ENCODE measurements at places on chromosomes 16 and 17.

- no peak for DNase-seq
Measured at GRCh38 chr17:46025060-46025459, 26.0 kb downstream of the STH start.

GRCh38 chr17:50097455-50097854, 2.3 kb downstream of the PDK2 start:
- DNase-seq, result no peak

DNA sequence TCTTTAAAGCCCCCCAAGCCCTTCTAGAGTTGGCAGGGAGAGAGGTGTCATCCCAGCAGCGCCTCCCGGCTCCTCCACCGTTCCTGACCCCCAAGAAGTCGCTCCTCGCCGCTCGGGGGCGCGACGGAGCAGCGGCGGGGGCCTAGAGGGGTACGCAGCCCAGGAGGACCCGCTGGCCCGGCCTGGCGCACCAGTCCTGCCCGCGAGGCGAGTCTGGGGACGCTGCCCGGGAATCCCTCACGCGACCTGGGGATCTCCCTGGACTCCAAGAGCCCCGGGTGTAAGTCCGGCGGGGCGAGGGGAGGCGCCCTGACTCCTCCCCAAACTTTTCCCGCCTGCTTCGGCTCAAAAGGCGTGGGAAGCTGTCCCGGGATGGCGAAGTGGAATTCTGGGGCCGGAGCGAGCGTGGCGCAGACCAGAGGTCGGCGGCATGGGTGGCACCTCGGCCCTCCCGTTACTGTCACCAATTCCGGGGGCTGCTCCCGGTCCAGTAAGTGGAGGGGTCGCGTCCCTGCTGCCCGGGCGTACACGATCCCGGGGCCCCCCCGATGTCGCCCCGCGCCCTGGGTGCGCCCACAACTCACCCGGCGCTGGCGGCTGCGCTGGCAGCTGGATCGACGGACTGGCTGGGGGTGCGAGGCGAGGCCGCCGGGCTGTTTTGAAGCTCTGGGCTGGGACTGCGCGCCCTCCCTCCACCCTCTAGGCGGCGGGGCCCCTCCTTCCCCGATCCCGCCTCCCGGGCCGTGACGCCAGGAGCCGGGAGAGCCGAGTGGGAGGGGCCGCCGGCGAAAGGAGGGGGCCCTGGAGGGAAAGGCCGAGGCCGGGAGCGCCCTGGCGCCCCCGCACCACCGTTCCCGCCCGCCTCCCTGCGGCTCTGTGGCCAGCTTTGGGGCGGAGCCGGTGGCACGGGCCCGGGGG, at the start of gene EMP2:
EMP2 (minus strand) TSS at position 634 of the 918 bp plus-strand sequence. CDS start 32,981 bp downstream, outside the sequence.
- no peak for DNase-seq

GRCh38 chr17:51000835-51001638, 119.6 kb downstream of the SPAG9 start:
- no peak for DNase-seq

DNA sequence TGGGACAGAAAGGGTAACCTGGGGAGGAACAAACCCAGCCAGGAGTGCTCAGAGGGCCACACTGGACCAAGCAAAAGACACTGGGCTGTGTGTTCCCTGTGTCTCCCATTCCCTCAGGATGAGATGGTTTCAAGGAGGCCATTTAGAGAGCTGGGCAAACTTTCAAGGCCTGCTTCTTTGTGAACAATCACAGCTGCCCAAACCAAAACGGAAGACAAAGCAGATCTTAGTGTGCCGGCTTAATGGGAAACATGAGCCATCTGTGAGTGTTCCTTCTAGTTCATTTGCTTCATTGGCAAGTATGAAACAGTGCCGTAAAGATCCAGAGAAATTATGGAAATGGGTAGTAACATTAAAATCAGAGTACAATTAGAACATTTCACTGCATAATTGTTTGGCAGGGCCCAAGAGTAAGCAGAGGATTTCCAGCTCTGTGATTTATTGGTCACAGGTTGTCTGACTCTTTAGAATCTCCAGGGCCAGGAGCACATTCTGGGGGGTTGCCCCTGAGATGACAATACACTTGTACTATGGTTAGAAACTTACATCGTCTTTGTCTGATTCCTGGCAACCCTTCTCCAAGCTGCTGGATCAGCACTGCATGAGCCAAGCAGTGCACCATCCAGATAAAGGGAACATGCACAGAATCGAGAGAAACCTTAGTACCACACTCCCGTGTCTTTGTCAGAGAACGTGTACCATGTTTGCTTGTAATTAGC, 412.1 kb downstream of the RBFOX1 start:
- no peak for DNase-seq

DNA sequence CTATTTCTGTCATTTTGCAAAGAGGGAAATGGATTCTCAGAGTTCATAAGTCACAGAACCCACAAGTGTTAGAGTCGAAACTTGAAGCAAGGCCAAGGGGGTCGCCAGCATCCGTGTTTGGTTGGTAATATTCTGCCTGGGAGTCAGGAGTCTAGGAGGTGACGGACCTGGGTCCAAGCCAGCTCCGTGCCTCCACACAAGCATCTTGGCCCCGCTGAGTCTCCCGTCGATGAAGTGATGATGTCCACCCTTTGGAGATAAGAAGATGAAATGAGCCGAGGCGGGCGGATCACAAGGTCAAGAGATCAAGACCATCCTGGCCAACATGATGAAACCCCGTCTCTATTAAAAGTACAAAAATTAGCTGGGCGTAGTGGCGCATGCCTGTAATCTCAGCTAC, 53.2 kb upstream of the TNRC6C start:
- DNase-seq, result no peak

GRCh38 chr17:59496178-59496577, 69.2 kb upstream of the DHX40 start:
- DNase-seq, result no peak

GRCh38 chr16:57945740-57946138, 25.2 kb downstream of the CNGB1 start:
- DNase-seq, result no peak

DNA sequence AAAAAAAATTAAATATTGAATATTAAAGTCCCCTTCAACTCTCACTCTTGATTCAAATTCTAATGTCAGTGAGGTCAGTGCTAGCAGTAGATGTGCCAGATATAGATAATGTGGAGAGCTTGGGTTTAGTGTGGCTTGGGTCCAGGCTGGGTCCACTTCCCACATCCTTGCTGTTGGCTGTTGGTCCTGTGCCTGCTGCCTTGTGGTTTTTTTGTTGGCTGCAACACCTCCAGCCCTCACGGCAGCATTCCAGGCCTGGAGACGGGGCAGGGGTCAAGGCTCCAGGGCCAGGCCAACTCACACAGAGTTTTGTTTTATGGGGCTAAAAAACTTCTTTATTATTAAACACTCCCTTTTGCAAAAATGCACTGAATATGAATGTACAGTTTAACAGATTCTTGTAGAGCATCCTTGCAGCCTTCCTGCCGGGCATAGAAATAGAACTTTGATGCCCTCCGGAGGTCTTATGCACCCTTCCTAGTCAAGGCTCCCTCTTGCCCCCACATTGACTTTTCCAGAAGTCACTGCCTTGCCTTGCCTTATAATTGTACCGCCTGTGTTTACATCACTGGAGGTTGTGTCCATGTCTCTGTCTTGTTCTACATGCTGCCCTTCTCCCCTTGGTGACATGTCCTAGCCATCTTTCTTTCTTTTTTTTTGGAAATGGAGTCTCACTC, 25.5 kb upstream of the MYO15B start:
- DNase-seq, result no peak

DNA sequence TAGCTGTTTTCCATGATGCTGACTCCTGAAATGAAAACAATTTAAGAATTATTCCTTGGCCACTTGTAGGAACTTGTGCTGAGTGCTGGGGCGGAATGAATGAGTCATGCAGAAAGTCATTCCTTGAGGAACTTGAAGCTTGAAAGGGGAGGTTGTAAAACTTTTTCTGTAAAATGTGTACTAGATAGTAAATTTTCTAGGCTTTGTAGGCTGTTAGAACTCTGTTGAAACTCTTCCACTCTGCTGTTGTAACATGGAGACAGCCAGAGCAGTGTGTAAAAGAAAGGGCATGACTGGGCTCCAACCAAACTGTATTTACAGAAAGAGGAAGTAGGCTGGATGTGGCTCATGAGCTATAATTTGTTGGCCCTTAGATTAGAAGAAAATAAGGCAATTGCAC, 46.1 kb downstream of the ABCA8 start:
- DNase-seq, result no peak

- DNase-seq, result no peak
Measured at GRCh38 chr16:11178424-11178823, 77.6 kb downstream of the SOCS1 start.

DNA sequence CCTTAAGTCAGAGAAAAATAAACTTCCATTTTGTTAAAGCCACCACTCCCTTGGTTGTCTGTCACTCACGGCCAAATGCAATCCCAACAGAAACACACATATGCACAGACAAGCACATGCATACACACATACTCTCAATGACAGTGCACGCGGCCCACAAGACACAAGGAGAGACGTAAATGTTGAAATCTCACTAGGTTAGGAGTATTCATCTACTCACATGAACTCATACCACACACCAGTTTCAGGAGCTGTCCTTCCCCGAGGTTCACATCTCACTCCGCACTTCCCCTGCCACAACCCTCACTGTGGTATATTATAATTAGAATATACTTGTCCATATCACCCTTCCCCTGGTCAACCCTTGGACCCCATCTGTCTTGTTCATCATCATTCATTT, 30.5 kb upstream of the CRYBA1 start:
- no peak for DNase-seq

DNA sequence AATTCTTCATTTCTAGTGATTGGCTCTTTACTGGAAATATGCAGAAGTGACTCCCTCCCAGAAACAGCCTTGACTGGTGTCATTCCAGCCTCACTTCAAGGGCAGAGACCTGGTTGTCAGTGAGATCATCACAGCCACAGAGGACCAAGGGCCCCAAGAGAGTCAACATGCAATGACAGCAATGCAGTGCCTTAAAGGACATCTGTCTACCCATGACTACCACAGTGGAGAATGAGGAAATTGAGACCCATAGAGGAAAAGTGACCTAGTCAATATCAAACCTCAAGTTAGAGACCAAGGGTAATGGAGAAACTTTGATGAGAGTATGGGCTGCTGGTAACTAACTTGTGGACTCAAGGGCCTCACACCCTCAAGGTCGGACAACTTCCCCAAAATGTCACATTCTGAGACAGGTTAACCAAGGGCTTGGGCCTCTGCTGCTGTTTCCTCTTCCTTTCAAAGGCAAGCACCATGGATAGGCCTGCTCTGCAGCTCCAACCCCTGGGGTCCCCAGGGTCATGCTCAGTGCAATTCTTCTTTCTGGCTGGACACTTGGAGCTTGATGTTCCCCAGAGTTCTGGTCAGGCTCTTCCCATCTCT, 11.3 kb downstream of the NOG start:
- DNase-seq, result no peak

- DNase-seq, result no peak
Measured at GRCh38 chr17:50457621-50458020, 11.1 kb downstream of the CHAD start.

DNA sequence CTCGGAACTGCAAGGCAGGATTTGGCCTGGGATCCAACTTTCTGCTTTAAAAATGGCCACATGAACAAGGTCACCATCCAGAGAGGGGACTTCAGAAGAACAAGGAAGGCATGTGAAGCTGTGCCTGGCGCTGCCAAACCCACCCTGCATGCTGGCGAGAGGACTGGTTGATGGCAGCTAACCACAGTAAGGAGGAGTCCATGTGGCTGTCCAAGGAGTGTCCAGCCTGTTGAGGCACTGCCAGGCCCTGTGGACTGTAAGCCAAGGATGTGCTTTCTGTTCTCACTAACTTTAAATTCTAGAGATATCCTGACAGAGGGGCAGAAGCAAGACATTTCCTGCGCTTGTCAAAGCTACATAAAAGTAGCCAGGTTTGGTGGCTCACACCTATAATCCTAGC, 40.4 kb downstream of the CDK5R1 start:
- DNase-seq, result no peak

GRCh38 chr16:27193300-27193990, 9.9 kb upstream of the KDM8 start:
- no peak for DNase-seq

DNA sequence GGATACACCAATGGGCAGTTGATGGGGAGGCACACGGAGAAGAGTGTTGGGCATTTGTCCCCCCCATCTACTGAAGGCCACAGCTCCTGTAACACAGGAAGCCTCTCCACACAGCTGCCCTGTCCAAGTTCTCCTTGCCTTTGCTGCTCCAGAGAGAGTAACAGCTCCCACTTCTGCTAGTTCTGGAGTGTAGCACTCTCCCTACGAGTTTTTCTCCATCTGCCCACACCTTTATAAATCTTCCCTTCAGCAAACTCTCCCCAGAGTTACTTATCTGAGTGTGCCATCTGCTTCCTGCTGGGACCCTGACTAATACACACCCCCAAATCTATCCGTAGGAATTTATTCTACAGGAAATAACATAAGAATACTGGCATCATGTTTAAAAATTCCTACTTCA, 42.6 kb upstream of the ERN1 start:
- no peak for DNase-seq

DNA sequence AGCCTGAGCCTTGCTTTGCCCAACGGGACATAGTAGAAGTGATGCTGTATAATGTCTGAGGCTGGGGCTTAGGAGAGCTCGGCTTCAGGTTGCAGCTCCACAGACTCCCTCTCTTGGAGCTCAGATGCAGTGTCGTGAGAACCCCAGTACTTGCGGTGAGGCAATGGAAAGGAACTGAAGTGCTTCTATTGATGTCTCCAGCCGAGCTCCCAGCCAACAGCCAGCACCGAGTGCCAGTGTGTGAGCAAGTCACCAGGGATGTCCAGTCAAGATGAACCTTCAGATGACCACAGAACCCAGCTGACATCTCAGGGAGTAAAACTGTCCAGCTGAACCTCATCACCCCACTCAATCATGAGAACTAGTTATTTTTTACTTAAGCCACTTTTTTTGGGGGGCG, 268.1 kb downstream of the IRF8 start:
- DNase-seq, result no peak

DNA sequence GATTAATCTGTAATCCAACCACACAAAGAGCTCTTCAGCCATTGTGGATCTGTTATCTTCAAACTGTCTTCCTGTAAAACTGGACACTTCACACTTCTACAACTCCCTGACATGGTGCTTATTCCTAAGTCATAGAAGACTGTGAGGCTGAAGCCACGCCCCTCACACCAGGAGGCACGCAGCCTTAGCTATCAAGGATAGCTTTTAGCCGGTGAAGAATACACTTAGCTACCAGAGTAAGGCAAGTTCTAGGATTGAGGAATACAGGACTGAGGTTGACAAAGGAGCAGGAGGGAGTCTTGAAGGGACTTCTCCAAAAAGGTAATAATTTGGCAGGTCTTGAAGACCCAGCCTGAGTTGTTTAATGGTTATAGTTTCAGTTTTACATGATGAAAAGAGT, 79.8 kb upstream of the GAS7 start:
- no peak for DNase-seq

Data from activated CD8-positive, alpha-beta T cell treated with anti-CD3 and anti-CD28 coated beads for 36 hours (primary cell).